Thymus (tissue), 14 donors: ENCODE measurements at places on chromosomes 2 and 18.

GRCh38 chr2:176283291-176284068 lies 14.2 kb downstream of the MTX2 start:
- no peaks in the 10 kb centered on the region for H3K4me1 ChIP-seq
- H3K36me3 ChIP-seq = no peaks in the 10 kb centered on the region
- H3K4me3 ChIP-seq = no peak overlapping the region
- no peaks in the 10 kb centered on the region for H3K27me3 ChIP-seq
- H3K27ac ChIP-seq = no peak overlapping the region

DNA sequence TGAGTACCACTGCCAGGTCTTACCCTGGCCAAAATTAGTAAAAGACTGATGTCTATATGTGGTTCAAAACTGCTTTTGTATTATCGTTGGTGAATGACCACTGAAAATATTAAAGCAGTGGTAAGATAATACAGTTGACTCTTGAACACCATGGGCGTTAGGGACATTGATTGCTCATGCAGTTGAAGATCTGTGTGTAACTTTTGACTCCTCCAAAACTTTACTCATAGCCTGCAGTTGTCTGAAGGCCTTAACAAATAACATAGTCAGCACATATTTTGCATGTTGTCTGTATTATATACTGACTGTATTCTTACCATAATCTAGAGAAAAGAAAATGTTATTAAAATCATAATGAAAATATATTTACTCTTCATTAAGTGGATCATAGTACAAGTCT lies 5.8 kb upstream of the ANKRD12 start:
- H3K4me3 ChIP-seq = no peak overlapping the region
- H3K27ac ChIP-seq = no peak overlapping the region
- H3K36me3 ChIP-seq = peaks cover 8% of the 10 kb centered on the region
- DNase-seq = no peak

GRCh38 chr2:136205615-136206014 lies 87.7 kb upstream of the CXCR4 start:
- peaks cover 23% of the 10 kb centered on the region for H3K4me1 ChIP-seq
- DNase-seq = no peak
- H3K27me3 ChIP-seq = no peaks in the 10 kb centered on the region
- H3K27ac ChIP-seq = no peak overlapping the region

DNA sequence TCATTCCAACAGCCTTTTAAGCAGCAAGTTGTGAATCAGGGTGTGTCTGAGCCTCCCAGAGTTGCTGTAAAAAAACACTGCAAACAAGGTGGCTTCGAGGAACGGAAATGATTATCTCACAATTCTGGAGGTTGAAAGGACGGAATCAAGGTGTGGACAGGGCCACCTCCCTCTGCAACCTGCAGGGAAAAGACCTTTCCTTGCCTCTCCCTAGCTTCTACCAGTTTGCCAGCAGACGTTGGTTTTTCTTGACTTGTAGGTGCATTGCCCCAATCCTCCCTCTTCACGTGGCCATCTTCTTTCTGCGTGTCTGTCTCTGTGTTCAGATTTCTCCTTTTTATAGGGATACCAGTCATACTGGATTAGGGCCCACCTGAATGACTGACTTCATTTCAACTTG lies 24.8 kb upstream of the TMEM131 start:
- no peak overlapping the region for H3K27ac ChIP-seq
- no peaks in the 10 kb centered on the region for H3K4me1 ChIP-seq
- H3K4me3 ChIP-seq = no peak overlapping the region
- H3K36me3 ChIP-seq = no peaks in the 10 kb centered on the region

DNA sequence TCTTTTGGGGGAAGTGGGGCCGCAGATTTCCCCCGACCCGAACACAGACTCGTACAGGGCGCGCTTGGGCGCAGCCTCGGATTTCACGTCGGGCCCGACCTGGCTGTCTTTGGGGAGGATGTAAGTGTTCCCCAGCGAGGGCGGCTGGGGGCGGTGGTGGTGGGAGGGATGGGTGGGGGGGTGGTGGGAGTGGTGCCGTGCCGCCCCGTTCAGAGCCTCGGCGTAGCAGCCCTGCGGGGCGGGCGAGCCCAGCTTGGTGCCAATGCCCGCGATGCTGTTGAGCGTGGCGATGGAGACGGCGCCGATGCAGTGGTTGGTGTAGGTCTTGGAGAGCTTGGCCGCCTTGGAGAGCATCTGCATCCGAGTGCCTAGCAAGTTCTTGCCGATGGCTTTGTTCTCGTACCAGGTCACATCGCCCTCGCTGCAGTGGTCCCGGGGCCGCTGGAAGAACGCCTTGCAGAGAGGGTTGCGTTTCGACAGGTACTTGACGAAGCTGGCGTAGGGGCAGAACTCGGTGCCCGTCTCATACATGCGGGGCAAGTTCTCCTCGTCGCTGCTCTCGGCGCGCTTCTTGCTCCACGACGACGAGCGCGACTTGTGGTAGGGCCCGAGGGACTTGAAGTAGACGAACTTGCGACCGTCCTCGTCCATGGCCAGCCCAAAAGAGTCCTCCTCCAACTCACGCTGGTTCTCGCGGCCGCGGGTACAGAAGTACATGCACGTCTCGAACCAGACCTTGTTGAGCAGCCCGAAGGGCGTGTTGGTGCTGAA lies 1.3 kb downstream of the KCTD1 start:
- no peak overlapping the region for H3K27ac ChIP-seq
- peaks cover 30% of the 10 kb centered on the region for H3K4me1 ChIP-seq
- H3K4me3 ChIP-seq = peak overlapping the region; percentile 83

- H3K27ac ChIP-seq = no peak overlapping the region
- no peaks in the 10 kb centered on the region for H3K36me3 ChIP-seq
- H3K27me3 ChIP-seq = no peaks in the 10 kb centered on the region
- no peak for DNase-seq
- H3K4me3 ChIP-seq = no peak overlapping the region
Measured at GRCh38 chr2:29051730-29052129, 22.6 kb downstream of the PCARE start.

GRCh38 chr18:9434122-9434701 lies 41.1 kb upstream of the RALBP1 start:
- peak overlapping the region; percentile 24 for H3K4me3 ChIP-seq
- H3K4me1 ChIP-seq = peaks cover 16% of the 10 kb centered on the region
- H3K27me3 ChIP-seq = no peaks in the 10 kb centered on the region
- no peaks in the 10 kb centered on the region for H3K36me3 ChIP-seq
- peak; percentile 7 for DNase-seq
- peak overlapping the region; percentile 73 for H3K27ac ChIP-seq

GRCh38 chr2:13006426-13006825 lies 289.7 kb downstream of the TRIB2 start:
- H3K27me3 ChIP-seq = no peaks in the 10 kb centered on the region
- DNase-seq = no peak
- no peak overlapping the region for H3K27ac ChIP-seq

DNA sequence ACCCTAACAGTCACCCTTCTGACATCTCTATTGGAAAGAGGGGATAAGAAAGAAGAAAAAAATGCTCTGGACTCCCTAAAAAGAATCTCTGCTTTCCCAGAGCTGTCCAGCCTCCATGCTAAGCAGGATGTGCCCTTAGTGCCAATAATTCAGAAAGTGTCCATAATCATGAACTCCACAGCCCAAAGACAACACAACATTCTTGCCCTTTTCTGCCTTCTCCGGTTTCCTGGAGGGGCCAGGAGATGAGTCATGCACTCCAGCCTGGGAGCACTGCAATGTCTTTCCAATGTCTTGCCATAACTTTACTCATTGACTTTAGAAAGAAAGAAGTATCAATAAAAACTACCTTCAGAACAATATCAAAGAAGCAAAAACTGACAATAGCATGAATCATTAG lies 44.0 kb downstream of the KLF7 start:
- no peak overlapping the region for H3K4me3 ChIP-seq
- no peak for DNase-seq
- H3K36me3 ChIP-seq = peaks cover 40% of the 10 kb centered on the region
- no peaks in the 10 kb centered on the region for H3K4me1 ChIP-seq

DNA sequence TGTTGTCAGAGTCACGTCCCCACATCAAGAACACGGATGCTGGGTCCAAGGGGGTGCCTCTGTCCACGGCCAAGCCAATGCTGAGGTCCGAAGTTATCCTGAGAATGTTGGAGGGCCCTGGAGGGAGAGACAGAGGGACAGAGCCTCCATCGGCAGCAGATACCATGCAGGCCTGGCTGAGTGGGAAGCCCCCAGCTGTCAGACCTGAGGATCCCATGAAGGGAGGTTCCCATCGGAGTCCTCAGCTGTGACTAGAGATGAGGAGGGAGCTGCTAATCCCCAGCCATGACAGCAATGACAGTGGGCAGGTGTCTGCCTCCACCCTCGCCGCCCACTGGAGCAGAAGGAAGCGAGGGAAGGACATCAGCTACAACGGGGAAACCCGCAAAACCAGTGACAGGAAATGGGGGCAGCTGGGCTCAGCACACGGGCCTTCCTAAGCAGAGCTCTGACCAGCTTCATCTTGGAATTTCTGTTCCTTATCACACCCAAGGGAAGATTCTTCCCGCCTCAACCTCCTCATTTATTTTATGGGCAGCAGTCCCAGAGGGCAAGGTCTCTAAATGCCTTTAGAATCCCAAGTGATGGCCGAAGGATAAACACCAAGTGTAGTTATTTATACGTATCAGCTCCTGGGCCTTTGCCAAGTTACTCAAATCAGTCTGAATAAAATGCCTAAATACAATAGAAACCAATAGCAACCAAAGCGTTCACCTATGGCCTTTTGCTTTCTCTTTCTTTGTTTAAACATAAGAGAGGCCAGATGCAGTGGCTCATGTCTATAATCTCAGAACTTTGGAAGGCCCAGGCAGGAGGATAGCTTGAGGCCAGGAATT lies 32.2 kb downstream of the FAM178B start:
- peaks cover 21% of the 10 kb centered on the region for H3K27me3 ChIP-seq
- H3K27ac ChIP-seq = no peak overlapping the region
- DNase-seq = no peak
- H3K4me3 ChIP-seq = no peak overlapping the region
- no peaks in the 10 kb centered on the region for H3K36me3 ChIP-seq

DNA sequence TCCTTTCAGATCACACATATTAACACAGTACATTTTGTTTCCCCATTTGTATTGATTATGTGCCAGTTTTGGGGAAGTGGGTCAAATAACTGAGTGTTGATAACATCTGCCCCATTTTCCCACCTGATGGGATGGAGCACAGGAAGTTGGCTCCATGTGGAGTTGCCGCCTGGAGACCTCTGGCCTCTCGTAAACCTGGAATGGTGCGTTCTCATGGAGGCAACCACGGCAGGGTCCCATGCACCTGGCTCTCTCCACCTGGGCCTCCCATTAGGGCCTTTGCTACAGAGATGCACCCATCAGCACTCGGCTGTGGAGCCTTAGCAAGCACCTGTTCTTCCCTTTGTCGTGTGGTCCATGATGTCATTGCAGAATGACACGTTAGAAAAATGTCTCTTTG lies 130.6 kb downstream of the MBP start:
- no peak overlapping the region for H3K27ac ChIP-seq
- no peak overlapping the region for H3K4me3 ChIP-seq
- no peaks in the 10 kb centered on the region for H3K36me3 ChIP-seq
- peaks cover 14% of the 10 kb centered on the region for H3K27me3 ChIP-seq
- no peak for DNase-seq

GRCh38 chr18:57433934-57434535 lies 1.1 kb upstream of the ONECUT2 start:
- peaks cover 94% of the 10 kb centered on the region for H3K27me3 ChIP-seq
- H3K27ac ChIP-seq = no peak overlapping the region
- H3K4me1 ChIP-seq = peaks cover 3% of the 10 kb centered on the region
- no peak overlapping the region for H3K4me3 ChIP-seq
- no peak for DNase-seq
- no peaks in the 10 kb centered on the region for H3K36me3 ChIP-seq
